SK-N-SH (cell line): ENCODE measurements at places on chromosomes 4 and X. TPM values are rescaled to one million over a fixed set of nuclear protein-coding genes. Genes with fewer than 3 reads are reported as not detected.

GRCh38 chr4:106707776-106708463 is 328.2 kb downstream of the DKK2 start:
- no peak for DNase-seq

- DNase-seq: no peak
Measured at GRCh38 chrX:119941336-119941735, 2.2 kb downstream of the NKAP start.

DNA sequence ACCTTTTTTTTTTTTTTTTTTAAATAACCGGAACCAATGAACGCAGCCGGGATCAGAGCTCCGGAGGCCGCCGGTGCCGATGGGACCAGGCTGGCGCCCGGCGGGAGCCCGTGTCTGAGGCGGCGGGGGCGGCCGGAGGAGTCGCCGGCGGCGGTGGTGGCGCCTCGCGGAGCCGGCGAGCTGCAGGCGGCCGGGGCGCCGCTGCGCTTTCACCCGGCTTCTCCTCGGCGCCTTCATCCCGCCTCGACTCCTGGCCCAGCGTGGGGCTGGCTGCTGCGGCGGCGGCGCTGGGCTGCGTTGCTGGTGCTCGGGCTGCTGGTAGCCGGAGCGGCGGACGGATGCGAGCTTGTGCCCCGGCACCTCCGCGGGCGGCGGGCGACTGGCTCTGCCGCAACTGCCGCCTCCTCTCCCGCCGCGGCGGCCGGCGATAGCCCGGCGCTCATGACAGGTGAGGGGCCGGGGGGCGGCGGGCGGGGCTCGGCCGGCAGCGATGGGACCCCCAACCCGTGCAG is 337 bp downstream of the STIM2 start:
- DNase-seq: peak; percentile 68

DNA sequence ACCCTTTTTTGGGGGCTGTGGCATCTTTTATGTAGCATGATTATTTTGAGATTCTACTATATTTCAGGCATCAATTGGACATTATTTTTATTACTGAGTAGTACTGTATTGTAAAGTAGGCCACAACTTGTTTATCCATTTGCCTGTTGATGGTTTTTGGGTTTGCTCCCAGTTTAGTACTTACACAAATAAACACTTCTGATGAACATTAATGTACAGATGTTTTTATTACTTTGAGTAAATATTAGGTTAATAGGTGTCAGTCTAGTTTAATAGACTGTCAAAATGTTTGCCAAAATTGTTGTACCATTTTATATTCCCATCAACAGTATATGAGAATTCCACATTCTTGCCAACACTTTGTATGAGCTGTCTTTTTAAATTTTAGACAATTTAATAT is 214.9 kb upstream of the MAD2L1 start:
- DNase-seq: no peak

DNA sequence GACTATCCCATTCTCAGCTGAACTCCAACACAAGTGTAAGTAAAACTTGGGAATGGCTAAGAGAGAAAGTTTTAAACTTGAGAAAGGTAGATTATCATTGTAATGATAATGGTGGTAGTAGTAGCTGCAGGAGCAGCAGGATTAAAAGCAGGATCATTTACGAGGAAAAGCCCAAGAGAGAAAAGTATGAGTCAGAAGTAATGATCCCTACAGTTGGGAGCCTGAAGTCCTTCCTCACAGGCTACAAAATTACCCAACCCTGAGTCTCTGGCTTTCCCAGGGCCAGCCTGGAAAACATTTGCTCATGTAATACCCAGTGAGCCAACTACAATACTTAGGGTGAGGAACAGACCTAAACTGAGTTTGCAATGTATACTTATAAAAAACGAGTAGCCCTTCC is 4.4 kb upstream of the PRDM8 start:
- no peak for DNase-seq

DNA sequence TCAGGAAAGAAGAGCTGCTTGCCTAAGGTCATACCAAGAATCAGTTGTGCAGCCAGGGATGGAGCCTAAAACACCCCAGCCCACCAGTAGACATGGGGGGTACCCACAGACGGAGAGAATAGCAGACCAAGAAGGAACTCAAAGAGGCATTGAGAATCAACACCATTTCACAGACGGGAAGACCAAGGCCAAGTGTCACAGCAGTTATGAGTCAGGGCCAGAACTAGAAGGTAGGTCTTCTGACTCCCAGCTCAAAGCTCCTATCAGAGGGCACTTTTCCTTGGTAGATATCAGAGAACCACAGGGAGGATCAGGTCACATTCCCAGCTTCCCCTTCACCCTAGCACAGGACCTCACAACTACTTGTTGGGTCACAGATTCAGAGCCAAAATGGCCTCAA is 14.5 kb downstream of the OTUD5 start:
- DNase-seq: no peak

GRCh38 chr4:10810411-10810810 is 125.8 kb upstream of the CLNK start:
- no peak for DNase-seq

Gene DOK7
- 0.05 TPM in 1 of 2 replicates, not detected in the other for polyA plus RNA-seq

Gene TLR3
- polyA plus RNA-seq: 0.51 and 0.68 TPM in 2 replicates

DNA sequence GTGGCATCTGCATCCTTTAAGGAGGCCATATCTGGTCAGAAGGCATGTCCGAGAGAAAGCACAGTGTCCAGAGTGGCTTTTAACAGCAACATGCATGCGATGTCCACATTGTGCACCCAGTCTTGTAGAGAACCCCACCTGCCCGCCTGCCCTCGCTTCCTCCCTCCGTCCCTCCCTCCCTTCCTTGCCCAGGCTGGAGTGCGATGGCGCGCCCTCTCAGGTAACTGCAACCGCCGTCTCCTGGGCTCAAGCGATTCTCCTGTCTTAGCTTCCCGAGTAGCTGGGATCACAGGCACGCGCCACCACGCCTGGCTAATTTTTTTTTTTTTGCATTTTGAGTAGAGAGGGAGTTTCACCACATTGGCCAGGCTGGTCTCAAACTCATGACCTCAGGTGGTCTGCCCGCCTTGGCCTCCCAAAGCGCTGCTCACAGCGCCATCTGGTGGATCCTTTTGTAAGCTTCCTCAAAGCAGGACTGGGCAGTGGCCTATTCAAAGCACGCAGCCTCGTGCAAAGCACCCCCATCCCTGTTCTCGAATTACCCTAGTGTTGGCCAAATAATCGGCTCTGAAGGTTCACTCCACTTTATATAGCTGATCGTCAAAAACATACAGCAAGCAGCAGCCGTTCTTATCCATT is 15.0 kb downstream of the BRCC3 start:
- DNase-seq: peak; percentile 50

- no peak for DNase-seq
Measured at GRCh38 chrX:134501941-134502340, 42.0 kb downstream of the HPRT1 start.

GRCh38 chrX:124242131-124242530 is 90.3 kb upstream of the TEX13D start:
- no peak for DNase-seq

- no peak for DNase-seq
Measured at GRCh38 chr4:13285336-13285735, 198.8 kb downstream of the RAB28 start.

DNA sequence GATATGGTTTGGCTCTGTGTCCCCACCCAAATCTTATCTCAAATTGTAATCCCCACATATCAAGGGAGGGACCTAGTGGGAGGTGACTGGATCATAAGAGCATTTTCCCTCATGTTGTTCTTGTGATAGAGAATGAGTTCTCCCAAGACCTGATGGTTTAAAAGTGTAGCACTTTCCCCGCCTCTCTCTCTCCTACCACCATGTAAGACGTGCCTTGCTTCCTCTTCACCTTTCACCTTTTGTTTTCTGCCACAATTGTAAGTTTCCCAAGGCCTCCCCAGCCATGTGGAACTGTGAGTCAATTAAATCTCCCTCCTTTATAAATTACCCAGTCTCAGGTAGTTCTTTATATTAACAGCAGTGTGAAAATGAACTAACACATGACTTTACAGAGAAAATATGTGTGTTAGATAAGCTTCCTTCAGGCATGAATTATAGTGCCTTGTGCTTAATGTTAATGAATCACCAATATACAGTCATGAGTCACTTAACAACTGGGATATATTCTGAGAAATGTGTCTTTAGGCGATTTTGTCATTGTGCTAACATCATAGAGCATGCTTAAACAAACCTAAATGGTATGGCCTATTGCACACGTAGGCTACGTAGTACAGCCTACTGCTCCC is 37.9 kb downstream of the PDGFC start:
- DNase-seq: no peak

Gene PHEX
- 0.35 and 0.41 TPM in 2 replicates for polyA plus RNA-seq

- DNase-seq: no peak
Measured at GRCh38 chrX:43707812-43708548, 51.9 kb downstream of the MAOA start.

DNA sequence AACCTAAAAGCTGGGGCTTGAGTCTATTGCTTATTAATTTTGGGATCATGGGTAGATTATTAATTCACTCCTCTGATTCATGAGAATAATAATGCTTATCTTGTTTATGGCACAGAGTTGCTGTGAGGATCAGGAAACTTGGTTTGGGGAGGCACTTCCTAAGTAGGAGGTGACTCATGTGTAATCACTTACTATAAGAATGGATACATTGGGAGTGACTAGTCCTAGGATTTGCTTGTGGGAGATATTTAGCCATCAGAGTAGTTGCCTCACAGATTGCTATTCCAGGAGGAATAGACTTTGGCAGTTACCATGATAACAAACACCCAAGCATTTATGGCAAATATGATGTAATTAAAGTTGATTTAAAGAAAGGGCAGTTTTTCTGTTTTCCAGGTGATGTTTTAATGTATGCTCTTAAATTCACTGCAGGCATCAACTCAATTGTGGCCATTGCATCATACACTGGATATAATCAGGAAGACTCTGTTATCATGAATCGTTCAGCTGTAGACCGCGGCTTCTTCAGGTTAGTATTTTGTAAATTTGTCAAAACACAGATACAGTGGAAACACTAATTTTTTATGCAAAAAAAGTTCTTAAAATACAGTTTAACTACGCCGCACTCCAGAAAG is 41.9 kb downstream of the POLR2B start:
- DNase-seq: no peak

DNA sequence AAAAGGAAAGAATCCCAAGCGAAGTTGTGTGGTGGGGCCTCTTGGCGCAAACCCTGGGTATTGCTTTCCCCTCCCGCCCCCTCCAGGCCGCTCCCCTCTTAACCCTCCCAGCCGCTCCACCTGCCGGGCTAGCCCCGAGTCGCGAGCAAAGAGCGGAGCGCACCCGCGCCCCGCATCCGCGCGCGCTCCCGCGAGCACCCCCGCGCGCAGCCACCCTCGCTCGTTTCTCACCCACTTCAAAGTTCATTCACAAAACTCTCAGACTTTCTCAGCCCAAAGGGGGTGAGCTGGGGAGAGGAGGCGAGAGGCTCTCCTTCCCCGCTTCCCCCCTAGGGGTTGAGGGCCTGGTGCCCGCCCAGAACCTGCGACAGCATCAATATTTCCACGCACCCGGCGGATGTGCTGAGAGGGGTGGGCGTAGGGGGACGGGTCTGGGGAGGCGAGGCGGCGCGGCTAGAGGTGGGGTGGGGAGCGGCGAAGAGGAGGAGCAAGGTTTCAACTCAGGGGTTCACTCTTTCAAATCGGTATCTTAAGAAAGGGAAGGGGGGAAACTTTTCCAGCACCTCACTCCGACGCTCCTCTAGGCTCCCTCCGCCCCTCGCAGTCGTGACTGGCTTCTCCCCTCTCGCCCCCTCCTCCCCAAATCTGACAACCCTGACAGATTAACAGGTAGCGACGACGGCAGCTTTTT is 1.8 kb downstream of the MAML3 start:
- peak; percentile 84 for DNase-seq

Gene FDCSP
- polyA plus RNA-seq: not detected in 2 replicates

GRCh38 chr4:159777689-159778088 is 674.8 kb downstream of the RAPGEF2 start:
- no peak for DNase-seq

- no peak for DNase-seq
Measured at GRCh38 chr4:23039818-23040217, 347.1 kb downstream of the GBA3 start.

- no peak for DNase-seq
Measured at GRCh38 chrX:70301716-70302115, 11.8 kb downstream of the KIF4A start.

- DNase-seq: peak; percentile 51
Measured at GRCh38 chr4:167233685-167234315, 494 bp downstream of the SPOCK3 start.

GRCh38 chr4:152480901-152481300 is 55.0 kb downstream of the FBXW7 start:
- DNase-seq: no peak

- no peak for DNase-seq
Measured at GRCh38 chrX:47187106-47187677, 6.4 kb upstream of the UBA1 start.

DNA sequence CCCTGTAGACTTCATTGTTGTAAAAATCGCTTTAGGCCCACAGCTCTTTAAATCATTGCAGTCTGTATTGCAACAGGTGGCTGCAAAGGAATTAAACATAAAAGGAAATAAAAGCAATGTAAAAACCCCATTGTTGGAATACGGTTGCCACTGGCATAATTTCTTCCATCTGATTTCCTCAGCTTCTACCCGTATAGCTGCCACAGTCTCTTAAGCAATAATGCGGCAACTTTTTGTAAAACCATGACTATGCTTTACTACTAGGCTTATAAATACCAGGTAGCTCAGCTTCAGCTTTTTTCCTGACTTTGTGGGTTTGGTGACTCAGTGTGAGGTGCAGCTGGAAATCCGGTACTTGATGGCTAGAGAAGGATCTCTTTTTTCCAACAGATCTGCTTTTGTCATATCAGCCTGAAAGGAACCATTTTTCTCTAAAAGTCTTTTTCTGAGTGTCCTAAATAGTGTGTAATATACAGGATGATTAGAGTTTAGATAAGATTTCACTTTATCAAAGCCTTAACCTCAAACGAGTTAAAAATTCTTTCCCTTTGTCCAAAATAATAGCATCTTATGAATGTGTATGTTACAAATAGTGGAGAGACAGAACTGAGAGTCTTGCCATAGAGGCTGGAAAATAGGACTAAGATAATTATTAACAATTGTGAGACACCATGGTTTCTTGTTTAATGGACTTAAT is 268.0 kb downstream of the ADGRL3 start:
- DNase-seq: no peak

DNA sequence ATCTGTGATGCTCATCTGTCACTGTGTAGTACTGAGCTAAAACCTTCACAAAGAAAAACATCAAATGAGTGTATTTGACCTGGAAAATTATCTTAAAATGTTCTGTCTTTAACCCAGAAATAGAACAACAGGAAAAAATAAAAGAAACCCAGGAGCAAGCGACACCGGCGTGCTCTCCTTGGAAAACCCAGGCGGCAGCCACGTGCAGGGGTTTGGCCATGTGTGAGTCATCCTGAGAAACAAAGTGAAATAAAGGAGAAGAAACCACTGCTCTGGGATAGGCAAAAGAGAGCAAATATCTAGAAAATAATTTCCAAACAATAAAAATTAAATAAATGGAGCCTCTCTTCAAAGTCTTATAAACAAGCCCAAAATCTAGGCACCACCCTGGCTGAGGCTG is 20.0 kb upstream of the TMEM128 start:
- no peak for DNase-seq

DNA sequence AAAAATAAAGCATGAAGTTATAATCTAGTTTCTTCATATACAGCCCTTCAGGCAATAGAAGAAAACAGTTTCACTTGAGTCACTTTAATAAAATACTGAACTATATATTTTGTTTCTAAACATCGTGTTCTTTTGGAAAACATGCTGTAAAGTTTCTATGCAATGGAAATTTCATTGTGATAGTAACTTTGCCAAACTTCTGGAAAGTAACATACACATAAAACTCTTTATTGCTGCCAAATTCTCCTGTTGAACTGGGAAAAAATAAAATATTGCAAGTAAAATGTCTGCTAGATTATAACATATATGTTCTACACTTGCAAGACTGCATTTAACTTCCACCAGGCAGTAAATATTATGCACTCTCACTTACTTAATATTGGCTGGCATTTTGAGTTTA is 635.4 kb downstream of the SPRY1 start:
- no peak for DNase-seq
